ENCODE measurements at places on chromosomes 3 and 15. TPM values are rescaled to one million over a fixed set of nuclear protein-coding genes. Genes with fewer than 3 reads are reported as not detected.

Gene PCYT1A
- 31.8 TPM for total RNA-seq

Gene SLC15A2
- total RNA-seq = 2.0 TPM

Gene TBL1XR1
- 147 TPM for total RNA-seq

Gene UBAP1L
- total RNA-seq = 1.7 TPM

Gene ZNF860
- 8.6 TPM for total RNA-seq

Gene SMCO1
- not detected for total RNA-seq

Gene ZKSCAN7
- total RNA-seq = 8.5 TPM

Gene LSMEM2
- 0.58 TPM for total RNA-seq

GRCh38 chr15:35208353-35208752 is 123.3 kb upstream of the NANOGP8 start:
- H3K27ac ChIP-seq = no peak overlapping the region
- no peaks in the 10 kb centered on the region for H3K36me3 ChIP-seq
- no peak overlapping the region for H3K4me3 ChIP-seq
- no peak for DNase-seq

- H3K27me3 ChIP-seq = no peaks in the 10 kb centered on the region
- H3K4me3 ChIP-seq = no peak overlapping the region
- H3K4me1 ChIP-seq = no peaks in the 10 kb centered on the region
These were observed 41.3 kb downstream of the CDAN1 start for GRCh38 chr15:42695527-42696071.

DNA sequence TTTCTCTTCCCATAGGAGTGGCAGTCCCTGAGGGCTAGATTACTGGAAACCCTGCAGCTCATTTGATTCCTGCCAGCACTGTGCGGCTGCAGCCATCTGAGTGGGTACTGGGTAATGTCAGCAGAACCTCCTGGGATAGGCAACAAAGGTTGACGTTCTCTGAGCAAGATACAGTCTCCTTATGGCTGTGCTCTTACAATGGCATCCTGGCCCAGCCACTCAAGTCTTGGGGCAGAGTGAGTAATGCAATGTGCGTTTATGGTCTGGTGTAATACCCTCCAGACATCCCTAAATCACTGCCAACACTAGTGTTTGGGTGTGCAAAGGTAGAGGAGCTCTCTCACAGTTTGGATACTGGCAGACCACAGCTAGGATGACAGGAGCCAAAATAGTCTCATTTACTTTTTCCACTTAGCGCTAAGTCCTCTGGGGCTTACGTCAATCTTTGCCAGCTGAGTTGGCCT is 775.8 kb downstream of the ZNF385D start:
- no peak overlapping the region for H3K27ac ChIP-seq
- no peaks in the 10 kb centered on the region for H3K27me3 ChIP-seq
- no peak for DNase-seq
- no peak overlapping the region for H3K4me3 ChIP-seq
- peaks cover 2% of the 10 kb centered on the region for H3K4me1 ChIP-seq

DNA sequence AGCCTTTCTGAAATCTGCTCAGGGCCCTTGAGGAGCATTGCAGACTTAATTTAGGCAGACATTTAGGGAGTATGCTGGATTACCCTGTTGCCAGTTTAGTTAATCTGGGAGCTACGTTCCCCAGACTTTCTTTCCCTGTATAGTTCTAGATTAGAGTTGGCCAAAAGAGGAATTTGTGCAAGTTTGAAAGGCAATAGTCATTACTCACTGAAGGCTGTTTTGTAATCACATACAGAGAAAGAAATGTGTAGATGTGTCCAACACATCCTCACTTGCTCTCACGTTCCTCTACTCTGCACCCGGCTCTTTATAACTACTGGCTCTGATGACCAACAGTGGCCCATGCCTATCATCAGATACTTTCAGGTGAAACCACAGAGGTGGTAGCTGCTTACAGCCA is 24.2 kb downstream of the MASP1 start:
- H3K36me3 ChIP-seq = no peaks in the 10 kb centered on the region
- no peak overlapping the region for H3K4me3 ChIP-seq
- no peak for DNase-seq
- H3K27me3 ChIP-seq = no peaks in the 10 kb centered on the region
- no peak overlapping the region for H3K27ac ChIP-seq
- no peaks in the 10 kb centered on the region for H3K4me1 ChIP-seq

- DNase-seq = no peak
- H3K36me3 ChIP-seq = no peaks in the 10 kb centered on the region
- H3K4me3 ChIP-seq = no peak overlapping the region
- H3K27me3 ChIP-seq = no peaks in the 10 kb centered on the region
- no peaks in the 10 kb centered on the region for H3K4me1 ChIP-seq
These were observed 119.3 kb upstream of the CHD2 start for GRCh38 chr15:92780843-92781242.

DNA sequence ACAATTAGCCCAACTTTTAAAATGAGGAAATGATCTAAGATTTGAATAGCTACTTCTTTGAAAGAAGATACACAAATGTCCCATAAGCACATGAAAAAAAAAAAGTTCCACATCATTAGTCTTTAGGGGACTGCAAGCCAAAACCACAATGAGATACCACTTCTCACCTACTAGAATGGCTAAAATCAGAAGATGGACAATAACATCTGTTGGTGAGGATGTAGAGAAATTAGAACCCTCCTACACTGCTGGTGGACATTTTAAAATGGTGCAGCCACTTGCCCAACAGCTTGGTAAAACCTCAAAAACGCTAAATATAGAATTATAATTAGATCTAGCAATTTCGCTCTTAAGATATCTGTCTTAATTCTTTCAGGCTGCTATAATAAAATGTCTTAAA is 77.1 kb downstream of the MEX3B start:
- H3K27ac ChIP-seq = no peak overlapping the region
- H3K27me3 ChIP-seq = no peaks in the 10 kb centered on the region
- no peaks in the 10 kb centered on the region for H3K36me3 ChIP-seq
- H3K4me3 ChIP-seq = no peak overlapping the region
- H3K4me1 ChIP-seq = no peaks in the 10 kb centered on the region

GRCh38 chr3:37725842-37726241 is 135.8 kb upstream of the CTDSPL start:
- H3K27me3 ChIP-seq = no peaks in the 10 kb centered on the region
- no peak for DNase-seq
- no peaks in the 10 kb centered on the region for H3K4me1 ChIP-seq
- H3K36me3 ChIP-seq = no peaks in the 10 kb centered on the region
- no peak overlapping the region for H3K27ac ChIP-seq

DNA sequence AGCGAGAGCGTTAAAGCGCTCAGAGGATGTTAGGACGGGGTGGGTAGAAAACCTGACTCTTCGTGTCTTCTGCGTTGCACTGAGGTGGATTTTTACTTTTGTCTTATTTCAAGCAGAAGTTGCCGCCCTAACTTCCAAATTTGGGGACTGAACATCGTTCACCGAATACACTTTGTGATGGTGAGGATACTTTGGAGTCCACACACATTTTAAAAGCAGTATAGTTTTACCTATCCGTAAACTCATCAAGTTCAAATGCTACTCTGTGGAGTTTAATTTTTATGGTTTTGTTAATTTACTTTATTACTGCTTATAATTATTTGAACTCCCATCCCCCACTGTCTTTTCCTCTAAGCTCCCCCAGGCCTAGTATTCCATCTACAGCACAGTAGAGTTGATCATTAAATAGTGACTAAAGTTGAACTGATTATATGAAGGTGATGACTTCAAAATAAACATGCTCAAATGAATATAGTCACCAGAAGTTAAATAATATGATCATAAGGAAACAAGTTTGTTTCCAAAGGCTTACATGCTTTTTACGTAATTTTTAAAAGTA is 617 bp upstream of the EOGT start:
- DNase-seq = no peak
- no peaks in the 10 kb centered on the region for H3K36me3 ChIP-seq
- H3K4me3 ChIP-seq = peak overlapping the region; percentile 53
- 0 out of 2 replicates have a peak overlapping the region, but pooled peaks have one; percentile 56 for H3K27ac ChIP-seq
- no peaks in the 10 kb centered on the region for H3K27me3 ChIP-seq

- no peaks in the 10 kb centered on the region for H3K36me3 ChIP-seq
- H3K27ac ChIP-seq = no peak overlapping the region
- no peaks in the 10 kb centered on the region for H3K4me1 ChIP-seq
- H3K4me3 ChIP-seq = no peak overlapping the region
- no peak for DNase-seq
These were observed 193.2 kb downstream of the GOLGA6L6 start for GRCh38 chr15:20348291-20348899.

DNA sequence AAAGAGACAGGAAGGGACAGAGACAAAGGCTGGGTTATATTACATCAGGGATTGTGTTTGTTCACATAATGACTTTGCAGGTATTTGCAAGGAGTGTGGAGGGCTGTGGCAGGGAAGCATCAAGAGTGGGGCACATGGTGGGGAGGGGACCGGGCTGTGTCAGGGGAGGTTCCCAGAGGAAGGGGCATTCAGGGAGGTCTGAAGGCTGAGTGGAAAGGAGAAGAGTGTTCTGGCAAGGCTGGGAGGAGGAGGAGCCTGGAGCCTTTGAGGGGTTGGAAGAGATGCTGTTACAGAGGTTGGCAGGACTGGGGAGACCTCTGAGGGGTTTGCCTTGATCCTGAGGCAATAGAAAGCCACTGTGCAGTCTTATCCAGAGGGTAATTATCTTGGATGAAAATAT is 49.4 kb downstream of the EXOG start:
- no peaks in the 10 kb centered on the region for H3K36me3 ChIP-seq
- H3K27me3 ChIP-seq = no peaks in the 10 kb centered on the region
- H3K27ac ChIP-seq = no peak overlapping the region
- no peak overlapping the region for H3K4me3 ChIP-seq
- DNase-seq = no peak

DNA sequence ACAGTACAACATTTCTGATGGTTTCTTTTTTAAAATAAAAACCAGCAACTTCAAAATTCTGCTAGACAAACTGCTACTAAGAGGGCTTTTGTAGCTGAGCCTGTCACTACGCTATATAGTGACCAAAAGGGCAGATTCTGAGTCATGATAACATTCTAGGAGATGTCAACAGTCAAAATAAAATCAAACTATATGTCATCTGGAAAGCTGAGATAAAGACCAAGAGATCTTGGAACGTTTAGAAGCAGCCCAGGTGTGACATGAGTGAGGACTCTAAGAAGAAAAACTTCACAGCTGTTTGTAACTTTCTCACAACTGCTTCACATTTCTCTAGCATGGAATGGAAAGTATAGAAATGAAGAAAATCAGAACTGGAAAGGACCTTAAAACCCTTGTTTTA is 84.6 kb downstream of the FILIP1L start:
- no peaks in the 10 kb centered on the region for H3K27me3 ChIP-seq
- H3K36me3 ChIP-seq = no peaks in the 10 kb centered on the region
- H3K4me3 ChIP-seq = no peak overlapping the region
- H3K27ac ChIP-seq = no peak overlapping the region
- DNase-seq = no peak
- H3K4me1 ChIP-seq = no peaks in the 10 kb centered on the region

- peaks cover 71% of the 10 kb centered on the region for H3K27me3 ChIP-seq
- H3K36me3 ChIP-seq = peaks cover 1% of the 10 kb centered on the region
- H3K4me1 ChIP-seq = peaks cover 45% of the 10 kb centered on the region
- DNase-seq = no peak
These were observed 2.2 kb upstream of the ISLR2 start for GRCh38 chr15:74127954-74128784.

DNA sequence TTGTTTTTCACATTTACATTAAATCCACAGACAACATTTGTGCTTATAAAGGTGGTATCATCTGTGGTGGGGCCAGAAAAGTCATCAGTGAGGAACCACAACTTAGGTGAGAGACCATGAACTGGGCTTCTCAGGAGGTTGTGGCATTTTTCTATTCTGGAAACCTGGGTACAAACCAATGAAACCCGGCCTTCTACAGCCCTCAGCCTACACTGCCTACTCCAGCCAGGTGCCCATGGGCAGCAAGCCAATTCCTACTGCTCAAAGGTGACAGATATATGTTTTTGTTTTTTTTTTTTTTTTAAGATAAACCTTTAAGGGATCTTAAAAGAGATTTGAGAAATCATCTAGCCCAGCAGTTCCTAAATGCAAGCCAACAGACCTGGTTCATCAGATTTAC is 20.3 kb downstream of the SPG21 start:
- no peak overlapping the region for H3K27ac ChIP-seq
- H3K36me3 ChIP-seq = peaks cover 36% of the 10 kb centered on the region
- H3K4me3 ChIP-seq = no peak overlapping the region
- no peaks in the 10 kb centered on the region for H3K27me3 ChIP-seq

DNA sequence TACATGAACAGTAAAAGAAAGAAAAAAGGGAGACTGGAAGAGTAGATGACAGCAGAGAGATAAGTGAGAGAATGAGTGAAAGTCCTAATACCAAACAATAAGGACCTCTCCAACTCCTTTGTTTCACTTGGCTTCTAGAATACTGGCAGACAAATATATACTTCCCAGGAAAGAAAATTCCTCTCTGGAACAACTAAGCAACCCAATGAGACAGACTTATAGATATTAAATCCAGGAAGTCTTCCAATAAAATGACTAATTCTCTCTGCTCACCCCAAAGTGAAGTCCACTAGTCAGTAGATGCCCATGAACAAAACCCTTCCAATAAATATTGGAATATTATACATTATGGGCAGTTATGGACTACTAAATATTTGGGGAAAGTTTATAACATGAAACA is 114.2 kb downstream of the NEDD4 start:
- no peak for DNase-seq
- no peaks in the 10 kb centered on the region for H3K27me3 ChIP-seq
- H3K27ac ChIP-seq = no peak overlapping the region
- H3K36me3 ChIP-seq = no peaks in the 10 kb centered on the region
- no peaks in the 10 kb centered on the region for H3K4me1 ChIP-seq

DNA sequence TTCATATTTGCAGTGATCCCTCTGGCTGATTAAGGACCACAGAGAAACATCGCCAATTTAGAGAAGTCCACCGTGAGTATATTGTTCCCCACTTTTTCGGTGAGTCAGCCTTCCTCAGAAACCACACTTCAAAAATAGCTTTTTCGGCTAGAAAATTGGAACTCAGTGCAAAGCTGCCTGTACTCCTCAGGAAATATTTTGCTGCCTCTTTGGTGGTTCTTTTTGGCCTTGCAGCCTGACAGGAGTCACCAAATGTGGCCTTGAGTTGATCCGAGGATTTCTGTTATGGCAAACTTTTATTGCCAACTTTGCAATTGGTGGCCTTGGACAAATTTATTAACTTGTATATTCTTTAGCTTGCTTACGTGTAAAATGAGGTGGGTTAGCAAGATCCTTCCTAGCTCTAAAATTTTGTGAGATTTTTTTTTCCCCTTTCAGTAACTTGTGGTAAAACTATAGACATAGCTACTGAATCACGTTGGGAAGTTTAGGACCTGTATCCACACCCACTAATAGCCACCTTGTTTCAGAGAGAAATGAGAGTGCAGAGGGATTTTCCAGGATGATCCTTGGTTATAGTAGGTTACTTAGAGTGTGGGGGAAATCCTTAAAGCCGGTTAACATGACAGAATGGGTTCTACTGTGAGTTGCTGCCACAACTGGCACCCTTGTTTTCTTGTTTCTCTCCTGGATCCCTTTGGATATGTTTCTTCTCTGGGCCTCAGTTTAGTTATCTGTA is 9.9 kb downstream of the ARL6IP5 start:
- H3K4me1 ChIP-seq = no peaks in the 10 kb centered on the region
- H3K27me3 ChIP-seq = no peaks in the 10 kb centered on the region
- no peaks in the 10 kb centered on the region for H3K36me3 ChIP-seq

All from H1 (cell line).